ENCODE measurements at places on chromosomes 5 and 9.

DNA sequence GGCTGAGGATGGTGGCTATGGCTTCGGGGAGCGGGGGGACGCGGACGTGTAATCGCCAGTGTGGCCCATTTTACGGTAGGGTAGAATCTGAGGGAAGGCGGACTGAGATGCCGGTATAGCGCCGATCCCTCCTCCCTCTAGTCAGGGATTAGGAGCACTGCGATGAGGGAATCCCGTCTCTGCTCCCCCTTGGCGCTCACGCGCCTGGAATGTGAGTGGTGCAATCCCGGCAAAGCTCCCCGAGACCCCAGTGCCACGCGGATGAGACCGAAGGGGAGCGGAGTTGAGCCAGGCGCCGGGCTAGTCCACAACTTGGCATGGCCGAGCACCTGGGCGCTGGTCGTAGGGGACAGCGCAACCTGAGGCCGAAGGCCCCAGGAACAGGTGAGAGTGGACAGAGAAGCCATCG is 2.2 kb downstream of the NPR3 start:
- DNase-seq: no peak

GRCh38 chr9:119781886-119782285 is 412.7 kb upstream of the BRINP1 start:
- DNase-seq: no peak

DNA sequence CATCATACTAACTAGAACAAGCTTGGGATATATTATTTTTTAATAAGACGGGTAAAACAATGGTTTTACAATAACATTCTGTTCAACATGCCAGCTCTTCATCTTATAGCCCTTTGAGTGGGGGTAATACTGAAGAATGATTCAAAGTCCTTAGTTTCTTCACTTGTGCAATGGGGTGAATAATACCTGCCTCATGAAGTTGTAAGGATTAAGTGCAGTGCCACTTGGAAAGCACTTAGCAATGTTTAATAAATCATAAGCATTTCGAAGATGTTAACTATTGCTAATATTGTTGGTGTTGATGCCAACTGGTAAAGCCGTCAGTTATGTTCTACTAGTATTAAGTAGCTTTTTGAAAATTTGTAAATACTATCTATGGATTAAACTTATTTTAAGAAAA is 38.0 kb downstream of the TNPO1 start:
- no peak for DNase-seq

DNA sequence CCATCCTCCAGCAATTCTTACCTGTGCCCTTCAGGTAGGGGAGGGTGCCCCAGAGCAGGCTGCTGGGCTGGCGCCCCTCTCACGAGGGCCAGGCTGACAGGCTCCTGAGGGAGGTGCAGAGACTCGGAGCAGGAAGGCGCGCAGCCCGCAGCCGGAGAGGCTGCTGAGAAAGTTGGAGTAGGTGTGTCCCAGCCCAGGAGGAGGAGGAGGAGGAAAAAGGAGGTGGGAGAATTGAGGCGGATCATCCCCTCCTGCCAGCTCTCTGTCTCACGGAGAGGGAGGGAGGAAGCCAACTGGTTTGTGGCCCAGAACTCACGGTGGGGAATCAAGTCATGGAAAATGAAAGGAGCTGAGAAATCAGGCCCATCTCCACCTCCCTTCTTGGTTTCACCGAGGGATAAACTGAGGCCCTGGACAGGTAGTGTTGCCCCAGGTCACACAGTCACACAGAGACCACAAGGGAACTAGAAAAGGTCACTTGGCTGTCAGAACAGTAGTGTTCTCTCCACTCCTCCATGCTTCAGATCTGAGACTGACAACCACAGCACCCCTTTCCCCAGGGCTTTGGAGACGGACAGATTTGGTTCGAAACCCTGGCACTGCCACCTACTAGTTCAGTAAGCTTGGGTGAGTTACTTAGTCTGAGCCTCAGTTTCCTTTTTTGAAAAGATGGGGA is at the start of gene FAT2:
FAT2 (minus strand) TSS at position 188 of the 676 bp plus-strand sequence. CDS start 22,400 bp downstream, outside the sequence.
- DNase-seq: no peak

DNA sequence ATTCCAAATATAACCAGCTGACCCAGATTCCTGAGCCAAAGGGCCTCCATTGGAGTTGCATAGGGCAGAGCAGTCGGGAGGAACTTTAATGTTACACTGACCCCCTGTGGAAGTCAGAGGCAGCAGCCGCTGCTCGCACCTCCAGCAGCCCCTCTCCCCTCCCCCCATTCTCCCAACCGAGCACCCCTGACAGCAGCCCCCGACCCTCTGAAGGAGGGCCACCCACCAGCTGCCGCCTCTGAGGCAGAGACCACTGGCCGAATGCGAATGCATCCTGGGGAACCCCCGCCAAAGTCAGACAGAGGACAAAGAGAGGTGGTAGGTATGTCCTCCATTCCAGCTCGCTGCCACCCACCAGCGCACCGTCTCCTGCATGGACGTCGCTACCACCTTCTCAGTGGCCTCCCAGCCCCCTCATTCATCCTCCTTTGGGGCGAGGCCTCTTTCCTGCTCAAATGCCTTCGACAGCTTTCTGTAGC is 231.0 kb downstream of the CDK5RAP2 start:
- peak; percentile 34 for DNase-seq

DNA sequence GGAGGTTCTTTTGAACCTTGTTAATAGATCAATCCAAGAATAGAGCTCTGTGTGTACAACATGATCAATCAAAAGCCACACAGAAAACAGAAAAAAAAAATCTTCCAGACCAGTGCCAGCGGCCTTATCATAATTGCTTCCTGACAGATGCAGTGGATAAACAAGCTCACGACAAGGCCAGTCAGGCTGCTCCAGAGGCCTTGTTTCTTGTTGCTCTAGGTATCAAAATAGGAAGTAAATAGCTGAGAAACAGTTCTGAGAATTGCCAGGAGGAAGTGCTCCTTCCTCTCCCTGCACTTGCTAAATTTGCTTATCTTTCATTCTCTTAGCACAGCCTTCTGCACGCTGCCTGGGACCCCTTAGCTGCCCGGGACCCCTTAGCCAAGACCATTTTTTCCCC is 199.0 kb upstream of the TARS1 start:
- no peak for DNase-seq

DNA sequence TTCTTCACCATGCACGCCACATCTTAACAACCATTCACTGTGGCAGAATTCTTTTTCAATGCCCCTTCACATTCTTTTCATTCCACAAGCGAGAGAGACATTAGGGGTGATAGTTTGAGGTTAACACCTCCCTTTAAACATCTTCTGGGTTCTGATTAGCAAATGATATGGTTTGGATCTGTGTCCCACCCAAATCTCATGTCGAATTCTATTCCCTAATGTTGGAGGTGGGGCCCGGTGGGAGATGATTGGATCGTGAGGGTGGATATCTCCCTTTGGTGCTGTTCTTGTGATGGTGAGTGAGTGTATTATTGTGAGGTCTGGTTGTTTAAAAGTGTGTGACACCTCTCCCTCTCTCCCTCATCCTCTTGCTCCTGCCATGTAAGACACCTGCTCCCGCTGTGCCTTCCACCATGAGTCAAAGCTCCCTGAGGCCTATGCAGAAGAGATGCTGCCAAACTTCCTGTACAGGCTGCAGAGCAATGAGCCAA is 46.1 kb upstream of the RAI14 start:
- no peak for DNase-seq
